NCI-H460 (cell line): ENCODE measurements at places on chromosomes 2 and 18. TPM values are rescaled to one million over a fixed set of nuclear protein-coding genes. Genes with fewer than 3 reads are reported as not detected.

Gene SERPINB3
- total RNA-seq: 0.15 and 0.23 TPM in 2 replicates

Gene MSTN
- total RNA-seq: 0.07 and 0.17 TPM in 2 replicates

Gene BMP10
- total RNA-seq: not detected in 2 replicates

Gene PAX8
- total RNA-seq: 1.0 and 1.4 TPM in 2 replicates

Gene PDE1A
- 41.1 and 42.5 TPM in 2 replicates for total RNA-seq

Gene FOXD4L1
- 0.25 TPM in 1 of 2 replicates, not detected in the other for total RNA-seq

Gene KLHL14
- 0.49 and 0.54 TPM in 2 replicates for total RNA-seq

Gene AFF3
- 1.1 and 4.1 TPM in 2 replicates for total RNA-seq

Gene SETBP1
- 2.0 and 2.5 TPM in 2 replicates for total RNA-seq

Gene ALPG
- not detected in 2 replicates for total RNA-seq

Gene IL18RAP
- total RNA-seq: 1.2 and 1.3 TPM in 2 replicates

Gene NT5C1B
- not detected in 2 replicates for total RNA-seq

Gene AGBL5
- 35.4 and 39.5 TPM in 2 replicates for total RNA-seq

Gene FZD7
- 16.8 and 17.4 TPM in 2 replicates for total RNA-seq

Gene FANCL
- total RNA-seq: 26.2 and 28.5 TPM in 2 replicates

Gene SNED1
- 0.77 and 1.2 TPM in 2 replicates for total RNA-seq

Gene WDSUB1
- 10.9 and 16.8 TPM in 2 replicates for total RNA-seq

Gene LYG2
- not detected in 2 replicates for total RNA-seq
